ENCODE measurements at places on chromosomes 11 and 22.
A peak's percentile ranks its signal among the peaks of the same experiment; 100 is the strongest.

GRCh38 chr11:61814247-61814957, 2.4 kb downstream of the FADS1 start:
- DNase-seq, result no peak

GRCh38 chr11:13000721-13001120, 8.4 kb upstream of the RASSF10 start:
- peak; percentile 35 for DNase-seq

DNA sequence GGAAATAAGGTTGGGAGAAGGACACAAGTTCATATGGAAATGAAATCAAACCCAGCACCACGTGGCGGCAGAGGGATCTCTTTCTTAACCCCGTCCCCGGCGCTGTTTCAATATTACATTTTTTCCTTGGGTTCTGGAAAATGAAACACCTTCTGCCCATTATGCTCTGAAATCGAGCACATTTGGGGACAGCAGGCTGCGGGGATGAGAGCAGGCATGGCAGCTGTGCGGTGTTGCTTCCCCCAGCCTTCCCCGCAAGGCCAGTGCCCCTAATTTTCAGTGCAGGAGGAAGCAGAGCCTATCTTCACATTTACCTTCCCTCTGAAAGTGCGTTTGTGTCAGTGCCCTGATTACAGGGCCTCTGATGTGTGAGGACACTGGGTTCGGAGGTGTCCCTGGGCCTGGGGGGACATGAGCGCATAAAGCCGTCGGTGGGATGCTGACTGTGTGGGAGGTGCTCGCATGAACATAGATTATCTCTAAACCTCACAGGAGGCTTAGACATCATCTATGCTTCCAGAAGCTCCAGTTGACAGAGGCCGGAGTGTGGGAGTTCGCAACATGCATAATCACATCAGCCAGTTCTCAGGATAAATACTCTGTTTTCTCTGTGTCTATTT, 921.3 kb downstream of the BRD1 start:
- no peak for DNase-seq

- no peak for DNase-seq
These were observed 168.4 kb downstream of the C11orf91 start for GRCh38 chr11:33532257-33532656.

DNA sequence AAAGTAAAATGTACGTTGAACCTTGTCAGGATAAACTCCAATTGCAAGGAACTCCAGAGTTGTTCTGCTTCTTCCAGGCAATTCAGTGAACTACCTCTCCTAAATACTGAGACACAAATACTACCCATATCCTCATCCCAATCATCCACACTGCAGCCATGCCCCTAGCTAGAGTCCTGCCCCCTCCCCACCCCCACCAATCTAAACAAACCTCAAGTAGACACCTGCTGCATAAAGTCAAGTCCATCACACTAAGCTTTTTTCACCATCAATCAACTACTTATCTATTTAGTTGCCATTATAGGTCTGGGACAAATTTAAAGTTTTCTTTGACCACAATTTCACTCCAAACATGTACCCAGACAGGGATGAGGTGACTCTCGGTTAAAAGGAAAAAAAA, 93.2 kb upstream of the APOA1 start:
- DNase-seq, result no peak

DNA sequence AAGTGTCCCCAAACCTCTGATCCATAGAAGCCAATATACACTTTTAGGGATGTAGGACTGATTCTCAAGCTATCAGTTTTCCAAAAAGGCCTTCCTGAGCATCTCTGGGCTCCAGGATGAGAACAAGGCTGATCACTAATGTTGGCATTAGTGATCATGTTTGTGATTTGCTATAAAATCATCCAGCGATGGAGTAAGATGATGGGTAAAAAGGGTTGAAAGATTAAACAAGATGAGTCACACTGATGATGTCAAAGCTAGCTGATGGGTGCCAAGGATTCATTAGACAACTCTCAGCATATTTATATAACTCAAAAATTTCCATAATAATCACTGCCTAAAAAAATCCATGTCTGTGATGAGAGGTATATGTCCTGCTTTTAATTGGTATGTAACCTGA, 42.8 kb downstream of the ZNF280B start:
- no peak for DNase-seq

DNA sequence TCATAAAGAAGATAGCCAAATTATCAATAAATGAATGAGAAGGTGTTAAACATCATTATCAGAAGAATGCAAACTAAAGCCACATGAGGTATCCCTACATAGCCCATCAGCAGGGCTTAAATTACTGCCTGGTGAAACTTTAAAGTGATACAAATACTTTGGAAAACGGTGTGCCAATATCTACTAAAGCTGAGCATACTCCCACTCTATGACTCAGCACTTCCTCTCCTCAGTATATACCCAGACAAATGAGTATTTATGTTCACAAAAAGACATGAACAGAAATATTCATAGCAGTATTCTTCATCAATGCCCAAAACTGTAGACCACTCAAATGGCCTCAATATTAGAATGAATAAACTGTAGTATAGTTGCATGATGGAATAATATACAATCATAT, 284.6 kb upstream of the ZC3H12C start:
- no peak for DNase-seq

- peak; percentile 67 for DNase-seq
These were observed 255 bp upstream of the SYNGR1 start for GRCh38 chr22:39349506-39349966.

DNA sequence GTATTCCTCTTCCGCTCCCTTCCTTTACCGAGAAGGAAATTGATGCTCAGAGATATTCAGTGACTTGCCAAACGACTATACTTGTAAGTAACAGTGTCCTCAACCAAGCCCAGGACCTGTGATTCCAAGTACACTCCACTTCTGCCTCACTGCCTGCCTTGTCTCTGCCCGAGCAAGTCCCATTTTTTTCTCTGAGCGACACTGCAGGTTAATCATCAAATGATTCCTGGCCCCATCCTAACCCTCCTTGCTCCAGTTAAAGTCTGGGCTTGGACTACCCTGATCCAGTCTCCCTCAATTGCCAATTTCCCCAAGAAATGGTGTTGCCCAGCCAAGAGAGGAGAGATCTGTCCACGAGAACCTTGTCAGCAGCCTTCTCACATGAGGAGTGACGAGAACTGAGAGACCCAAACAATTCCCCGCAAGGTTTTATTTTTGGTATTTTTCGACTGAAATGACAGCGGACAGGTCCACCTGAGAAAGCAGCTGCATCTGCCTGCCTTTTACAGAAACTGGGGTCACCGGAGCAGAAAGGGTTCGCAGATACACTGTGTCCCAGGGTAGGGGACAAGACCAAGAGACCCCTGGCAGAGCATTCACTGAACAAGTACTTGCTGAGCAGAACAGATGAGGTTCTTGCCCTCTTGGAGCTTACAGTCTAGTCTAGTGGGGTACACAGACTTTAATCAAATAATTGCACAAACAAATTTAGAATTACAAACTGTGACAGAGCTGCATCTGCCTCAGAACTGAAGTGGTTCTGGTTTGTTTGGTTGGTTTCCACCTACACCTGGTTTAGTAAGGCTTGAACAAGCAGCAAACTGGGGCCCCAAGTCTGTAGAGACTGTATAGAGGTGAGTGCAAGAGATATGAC, 11.4 kb downstream of the POU2AF1 start:
- DNase-seq, result no peak

DNA sequence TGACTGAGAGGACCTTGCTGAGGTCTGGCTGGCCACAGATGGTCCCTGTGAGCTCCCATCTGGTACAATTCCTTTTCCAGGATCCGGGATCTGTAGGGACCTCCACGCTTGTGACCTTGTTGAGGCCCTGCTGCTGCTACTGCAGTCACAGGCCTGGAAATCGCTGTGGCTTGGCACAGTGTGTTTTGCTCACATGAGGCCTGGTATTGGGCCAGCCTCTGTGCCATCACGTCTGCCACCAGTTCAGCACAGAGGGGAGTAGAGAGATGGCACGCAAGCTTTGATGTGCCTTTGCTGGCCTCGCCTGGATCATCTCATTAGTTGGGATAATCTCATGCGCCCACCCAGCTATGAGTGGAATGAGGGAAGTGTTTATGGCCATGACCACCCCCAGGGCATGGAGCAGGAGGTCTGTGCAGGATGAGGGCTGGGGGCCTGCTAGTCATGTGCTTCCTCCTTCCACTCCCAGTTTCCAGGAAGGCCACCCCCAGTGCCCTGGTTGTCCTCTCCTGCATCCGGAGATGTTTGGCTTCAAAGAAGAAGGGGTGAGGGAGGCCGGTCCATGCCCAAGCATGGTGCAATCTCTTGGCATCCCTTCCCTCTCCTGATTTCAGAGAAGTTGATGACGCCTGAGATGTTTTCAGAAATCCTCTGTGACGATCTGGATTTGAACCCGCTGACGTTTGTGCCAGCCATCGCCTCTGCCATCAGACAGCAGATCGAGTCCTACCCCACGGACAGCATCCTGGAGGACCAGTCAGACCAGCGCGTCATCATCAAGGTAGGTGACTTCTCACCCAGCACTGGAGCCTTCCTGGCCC, 22.4 kb downstream of the DERL3 start:
- DNase-seq, result no peak

DNA sequence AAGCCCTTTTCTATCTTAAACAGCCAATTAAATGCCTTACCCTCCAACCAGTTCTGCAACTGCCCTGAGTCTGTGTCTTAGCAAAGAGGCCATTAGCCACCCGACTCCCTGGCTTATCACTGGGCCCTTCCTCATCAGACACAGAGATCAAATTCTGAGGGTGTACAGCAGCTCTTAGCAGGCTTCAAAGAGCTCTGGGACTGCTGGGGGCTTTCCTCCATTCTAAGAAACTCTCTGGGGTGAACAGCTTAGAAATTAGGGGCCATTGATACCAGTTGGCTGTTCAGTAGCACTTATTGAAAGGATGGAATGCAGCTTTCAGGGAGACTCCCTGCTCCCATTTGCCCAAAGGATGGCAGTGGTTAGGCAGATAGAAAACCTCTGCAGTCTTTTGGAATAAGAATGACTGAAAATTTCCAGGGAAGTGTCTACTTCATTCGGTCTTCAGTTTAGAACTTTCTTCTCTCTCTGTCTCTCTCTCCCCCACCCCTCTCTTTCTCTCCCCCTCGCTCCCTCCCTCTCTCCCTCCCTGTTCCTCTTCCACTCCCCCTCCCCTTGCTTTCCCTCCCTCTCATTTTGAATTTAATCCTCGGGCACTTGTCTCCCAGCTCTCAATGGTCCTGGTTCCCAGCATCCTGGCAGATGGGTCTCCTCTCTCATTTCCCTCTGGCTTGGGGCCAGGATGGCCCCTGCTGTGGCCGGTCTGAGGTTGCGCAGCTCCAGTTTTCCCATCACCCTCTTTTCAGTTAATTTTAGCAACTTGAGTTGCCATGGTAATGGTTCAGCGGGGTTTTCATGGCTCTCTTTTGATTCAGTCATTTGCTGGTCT, 76.4 kb downstream of the COMMD9 start:
- DNase-seq, result no peak

- no peak for DNase-seq
These were observed 95.1 kb downstream of the PARVA start for GRCh38 chr11:12472401-12473005.

- DNase-seq, result peak; percentile 82
These were observed 13.0 kb upstream of the CDC42EP2 start for GRCh38 chr11:65301491-65302329.

DNA sequence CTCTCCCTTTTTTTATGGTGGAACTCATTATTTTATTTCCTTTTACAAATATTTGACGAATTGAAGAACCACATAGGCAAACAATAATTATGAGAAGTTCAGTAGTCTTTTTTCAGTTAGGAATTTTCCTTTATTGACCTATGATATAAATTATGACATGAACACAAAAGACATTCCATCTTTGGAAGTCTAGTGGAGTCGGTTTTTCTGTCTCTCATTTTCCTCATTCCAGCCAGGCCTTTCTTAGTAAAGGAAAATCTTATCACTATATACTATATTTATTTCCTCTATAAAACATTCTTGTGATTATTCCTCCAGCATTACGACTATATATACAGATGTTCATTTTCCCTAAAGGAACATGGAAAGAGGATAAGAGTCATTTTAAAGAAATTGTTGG, 1046.1 kb downstream of the DLG2 start:
- no peak for DNase-seq

DNA sequence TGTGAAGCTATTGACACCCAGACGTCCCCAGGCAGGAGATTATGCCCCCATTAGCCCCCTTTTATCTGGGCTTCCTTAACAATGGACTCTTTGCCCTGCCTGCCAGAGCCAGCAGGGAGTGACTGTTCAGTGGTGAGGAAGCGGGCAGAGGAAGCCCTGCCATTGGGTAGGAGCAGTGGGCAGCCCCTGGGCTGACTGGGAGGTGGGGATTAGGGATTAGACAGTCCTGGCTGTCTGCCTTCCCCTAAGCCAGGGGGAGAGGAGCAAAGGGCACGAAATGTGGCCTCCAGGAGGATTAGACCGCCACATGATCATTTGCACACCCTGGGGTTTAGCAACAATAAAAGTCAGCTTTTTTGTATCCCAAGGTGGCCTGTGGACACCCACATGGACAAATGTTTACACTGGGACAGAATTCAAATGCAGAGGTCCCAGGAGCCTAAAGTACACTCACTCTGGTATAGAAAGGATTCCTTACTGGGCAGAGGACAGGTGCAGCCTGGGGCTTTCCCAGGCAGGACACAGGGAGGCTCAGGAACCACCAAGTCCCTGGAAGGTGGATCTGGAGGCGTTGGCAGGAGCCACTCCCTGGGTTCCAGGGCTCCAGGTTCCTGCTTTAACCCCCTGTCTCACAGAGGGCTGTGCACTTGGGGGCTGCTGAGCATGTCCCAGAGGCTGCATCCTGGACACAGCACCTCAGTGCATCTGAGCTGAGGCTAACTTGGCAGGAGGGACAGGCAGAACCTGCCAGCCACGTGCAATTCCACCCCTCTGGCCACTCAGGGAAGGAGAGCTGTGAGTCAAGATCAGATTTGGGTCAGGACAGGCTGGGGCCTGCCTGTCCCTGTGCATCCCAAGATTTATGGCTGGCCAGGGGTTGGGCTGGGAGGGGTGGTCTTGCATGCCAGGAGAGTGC, 2.1 kb downstream of the PNPLA3 start:
- no peak for DNase-seq

DNA sequence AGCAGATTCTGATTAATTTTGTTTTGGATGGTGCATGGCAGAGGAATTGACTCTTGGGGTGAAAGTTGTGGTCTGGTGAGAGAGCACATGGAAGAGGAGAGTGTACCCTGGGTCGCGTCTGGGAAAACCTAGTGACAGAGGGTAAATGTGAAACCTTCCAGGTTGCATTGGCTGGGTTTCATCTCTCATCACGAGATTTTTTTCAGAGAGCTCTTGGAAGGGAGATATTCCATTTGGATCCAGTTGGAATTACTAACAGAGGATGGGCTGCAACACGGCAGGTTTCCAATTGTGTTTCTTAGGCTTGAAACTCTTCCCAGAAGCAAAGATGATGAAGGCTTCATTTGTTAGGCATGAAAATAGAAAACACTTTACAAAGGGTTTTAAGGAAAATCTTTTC, 109.7 kb upstream of the MTMR2 start:
- DNase-seq, result no peak

Measured in right kidney (tissue), 9 donors.